Hypothalamus (tissue), 51 donors: ENCODE measurements at places on chromosomes 6 and 20.

GRCh38 chr6:128886706-128887105 lies 3.8 kb downstream of the LAMA2 start:
- DNase-seq, result no peak

DNA sequence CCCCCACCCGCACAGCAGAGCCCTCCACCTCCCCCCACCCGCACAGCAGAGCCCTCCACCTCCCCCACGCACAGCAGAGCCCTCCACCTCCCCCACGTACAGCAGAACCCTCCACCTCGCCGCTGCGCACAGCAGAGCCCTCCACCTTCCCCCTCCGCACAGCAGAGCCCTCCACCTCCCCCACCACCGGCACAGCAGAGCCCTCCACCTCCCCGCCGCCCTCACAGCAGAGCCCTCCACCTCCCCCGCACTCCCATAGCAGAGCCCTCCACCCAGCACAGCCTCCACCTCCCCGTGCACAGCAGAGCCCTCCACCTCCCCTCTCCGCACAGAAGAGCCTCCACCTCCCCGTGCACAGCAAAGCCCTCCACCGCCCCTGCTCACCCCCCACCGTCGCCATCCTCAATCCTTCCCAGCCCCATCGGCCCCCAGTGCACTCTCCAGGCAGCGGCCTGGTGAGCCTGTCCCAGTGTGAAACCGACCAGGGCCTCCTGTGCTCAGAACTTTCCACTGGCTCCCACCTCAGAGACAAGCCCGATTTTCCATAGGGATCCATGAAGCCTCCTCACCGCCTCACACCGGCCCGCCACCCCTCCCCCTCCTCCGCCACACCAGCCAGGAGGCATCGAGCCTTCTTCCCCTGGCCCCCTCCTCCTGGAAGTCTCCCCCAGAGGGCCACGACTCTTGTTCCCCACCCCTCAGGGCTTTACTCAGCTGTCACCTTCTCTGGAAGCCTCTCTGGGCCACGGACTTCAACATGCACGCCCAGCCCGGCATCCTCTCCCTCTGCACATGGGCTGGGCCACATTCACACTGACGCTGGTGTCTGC lies 347.1 kb downstream of the ZFAND3 start:
- DNase-seq, result no peak

- no peak for DNase-seq
Observed at GRCh38 chr6:122347280-122347679, 52.2 kb upstream of the HSF2 start.

DNA sequence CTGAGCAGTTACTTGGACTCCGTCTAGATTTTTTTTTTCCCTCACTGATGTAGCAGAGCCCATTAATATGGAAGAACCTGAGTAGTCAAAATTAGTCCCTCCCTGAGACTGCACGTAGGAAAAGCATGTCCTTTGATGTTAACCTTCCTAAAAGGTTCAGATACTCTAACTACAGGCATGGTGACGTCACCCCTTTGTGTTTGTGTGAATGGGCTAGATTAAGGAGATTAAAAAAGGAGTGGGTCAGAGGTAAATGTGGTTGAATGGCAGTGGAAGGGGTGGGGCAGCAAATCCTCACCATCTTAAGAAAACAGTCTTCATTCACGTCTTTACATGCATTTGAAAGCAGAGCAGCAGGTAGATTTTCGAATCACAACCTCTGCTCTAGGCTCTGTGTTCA lies 521.1 kb downstream of the TFAP2B start:
- DNase-seq, result no peak

DNA sequence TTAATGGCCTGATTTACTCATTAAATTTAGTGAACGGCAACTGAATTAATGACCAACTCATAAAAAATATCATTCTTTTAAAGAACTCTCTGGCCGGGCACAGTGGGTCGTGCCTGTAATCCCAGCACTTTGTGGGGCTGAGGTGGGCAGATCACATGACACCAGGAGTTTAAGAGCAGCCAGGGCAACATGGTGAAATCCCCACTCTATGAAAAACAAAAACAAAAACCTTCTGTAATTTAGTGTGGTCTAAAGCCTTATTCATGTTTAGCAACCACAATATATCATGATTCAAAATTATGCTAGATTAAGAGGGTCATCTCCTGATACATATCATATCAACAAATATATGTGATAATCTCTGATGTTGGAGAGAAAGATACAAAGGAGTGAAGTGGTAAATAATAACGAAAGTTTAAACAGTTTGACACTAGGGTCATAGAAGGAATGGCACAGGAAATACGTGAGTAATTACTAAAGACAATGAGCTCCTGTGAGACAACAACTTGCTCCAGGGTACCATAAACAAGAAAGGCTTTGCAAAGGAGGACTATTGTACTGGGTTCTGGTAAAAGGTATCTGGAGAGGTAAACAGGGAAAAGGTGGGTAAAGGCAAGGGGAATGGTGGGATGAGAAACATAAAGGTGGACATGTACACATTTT lies 5.7 kb downstream of the ELOVL4 start:
- DNase-seq, result no peak

DNA sequence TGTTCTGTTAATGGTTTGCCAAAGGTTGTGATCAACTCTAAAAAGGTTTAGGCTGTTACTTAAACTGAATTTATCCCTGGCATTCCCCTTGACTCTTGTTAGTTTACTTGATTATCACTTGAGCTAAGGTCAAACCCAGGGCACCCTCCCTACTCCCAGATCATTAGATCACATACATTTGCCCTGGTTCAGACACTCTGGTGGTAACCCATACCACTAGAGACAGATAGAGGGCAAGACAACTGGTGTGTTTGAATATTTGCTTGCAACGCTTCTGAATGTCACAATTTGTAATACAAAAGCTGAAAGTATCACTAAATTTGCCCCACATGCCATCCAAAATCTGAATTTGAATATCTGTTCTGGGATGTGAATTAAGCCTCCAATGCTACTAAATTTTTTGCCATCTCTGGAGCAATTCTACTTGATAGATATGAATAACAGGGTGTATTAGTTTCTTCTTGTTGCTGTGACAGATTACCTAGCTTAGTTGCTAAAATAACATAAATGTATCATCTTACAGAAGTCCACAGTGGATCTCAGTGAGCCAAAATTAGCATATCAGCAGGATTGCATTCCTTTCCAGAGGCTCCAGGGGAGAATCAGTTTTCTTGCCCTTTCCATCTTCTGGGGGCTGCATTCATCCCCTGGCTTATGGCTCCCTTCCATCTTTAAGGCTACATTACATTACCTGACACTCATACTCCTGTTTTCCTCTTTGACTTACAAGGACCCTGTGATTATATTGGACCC lies 45.4 kb downstream of the FIG4 start:
- DNase-seq, result no peak

GRCh38 chr20:32285621-32286371 lies 8.3 kb downstream of the KIF3B start:
- DNase-seq, result no peak

DNA sequence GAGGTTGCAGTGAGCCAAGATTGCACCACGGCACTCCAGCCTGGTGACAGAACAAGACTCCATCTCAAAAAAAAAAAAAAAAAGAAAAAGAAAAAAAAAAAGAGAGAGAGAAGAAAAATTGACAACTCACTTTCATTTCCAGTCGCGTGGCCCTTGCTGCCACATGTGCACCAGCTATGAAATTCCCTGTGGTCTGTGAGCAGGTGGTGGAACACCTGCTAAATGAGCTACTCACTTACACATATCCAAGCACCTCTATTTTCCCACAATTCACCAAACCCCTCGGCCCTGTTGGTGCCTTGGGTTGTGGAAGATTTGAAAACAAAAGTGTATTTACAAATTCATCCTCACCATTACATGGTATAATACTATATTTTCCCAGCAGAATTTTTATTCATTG lies 105.2 kb upstream of the ASF1A start:
- DNase-seq, result no peak

GRCh38 chr6:21780679-21781078 lies 187.1 kb downstream of the SOX4 start:
- DNase-seq, result no peak

- DNase-seq, result no peak
Observed at GRCh38 chr20:2754424-2754823, 46.0 kb downstream of the CPXM1 start.

GRCh38 chr20:63162206-63162795 lies 53.6 kb downstream of the YTHDF1 start:
- no peak for DNase-seq

DNA sequence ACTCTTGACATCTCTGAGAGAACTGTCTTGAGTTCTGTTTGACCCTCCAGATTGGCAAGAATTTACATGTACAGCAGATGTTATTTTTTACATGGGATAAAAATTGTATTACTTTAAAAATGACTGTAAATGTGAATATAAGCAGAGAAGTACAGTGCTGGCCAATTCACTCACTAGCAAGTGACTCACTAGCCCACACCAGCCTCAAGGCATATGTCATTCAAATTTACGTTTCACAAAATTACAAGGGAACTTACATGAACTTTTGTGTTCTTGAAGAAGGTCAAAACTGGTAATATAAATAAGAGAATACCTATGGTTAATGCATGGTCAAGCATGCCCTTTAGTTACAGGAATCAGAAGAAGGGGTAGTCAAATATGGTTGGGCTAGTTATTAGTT lies 54.0 kb upstream of the HMGCLL1 start:
- no peak for DNase-seq

DNA sequence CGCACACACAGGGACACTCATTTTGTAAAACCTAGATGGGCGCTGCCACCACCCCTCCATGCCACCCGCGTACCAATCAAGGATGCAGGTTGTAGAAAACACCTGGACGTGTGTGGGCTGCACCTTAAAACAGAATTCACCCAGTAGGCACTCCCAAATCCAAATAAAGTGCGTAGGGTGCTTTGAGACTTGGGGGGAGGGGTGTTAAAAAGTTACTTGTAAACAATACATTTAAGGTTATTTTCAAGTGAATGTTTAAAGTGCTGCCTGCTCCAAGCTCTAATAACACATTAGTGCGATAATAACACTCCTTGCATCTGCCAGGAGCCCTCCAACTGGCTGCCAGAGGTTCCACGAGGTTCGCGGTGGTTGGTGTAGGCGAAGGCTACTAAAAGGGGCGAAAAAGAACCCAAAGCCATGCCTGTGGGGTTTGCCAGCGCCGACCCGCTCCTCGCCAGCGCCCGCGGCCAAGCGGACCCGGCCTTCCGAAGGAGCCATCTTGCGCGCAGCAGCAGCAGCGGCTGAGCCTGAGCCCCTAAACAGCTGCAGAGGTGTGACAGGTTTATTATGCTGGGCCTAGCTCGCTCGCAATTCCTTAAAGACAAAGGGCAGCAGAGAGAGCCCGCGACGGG lies 11.5 kb downstream of the FOXC1 start:
- DNase-seq, result no peak

- no peak for DNase-seq
Observed at GRCh38 chr6:167565388-167565787, 240.5 kb downstream of the TTLL2 start.

DNA sequence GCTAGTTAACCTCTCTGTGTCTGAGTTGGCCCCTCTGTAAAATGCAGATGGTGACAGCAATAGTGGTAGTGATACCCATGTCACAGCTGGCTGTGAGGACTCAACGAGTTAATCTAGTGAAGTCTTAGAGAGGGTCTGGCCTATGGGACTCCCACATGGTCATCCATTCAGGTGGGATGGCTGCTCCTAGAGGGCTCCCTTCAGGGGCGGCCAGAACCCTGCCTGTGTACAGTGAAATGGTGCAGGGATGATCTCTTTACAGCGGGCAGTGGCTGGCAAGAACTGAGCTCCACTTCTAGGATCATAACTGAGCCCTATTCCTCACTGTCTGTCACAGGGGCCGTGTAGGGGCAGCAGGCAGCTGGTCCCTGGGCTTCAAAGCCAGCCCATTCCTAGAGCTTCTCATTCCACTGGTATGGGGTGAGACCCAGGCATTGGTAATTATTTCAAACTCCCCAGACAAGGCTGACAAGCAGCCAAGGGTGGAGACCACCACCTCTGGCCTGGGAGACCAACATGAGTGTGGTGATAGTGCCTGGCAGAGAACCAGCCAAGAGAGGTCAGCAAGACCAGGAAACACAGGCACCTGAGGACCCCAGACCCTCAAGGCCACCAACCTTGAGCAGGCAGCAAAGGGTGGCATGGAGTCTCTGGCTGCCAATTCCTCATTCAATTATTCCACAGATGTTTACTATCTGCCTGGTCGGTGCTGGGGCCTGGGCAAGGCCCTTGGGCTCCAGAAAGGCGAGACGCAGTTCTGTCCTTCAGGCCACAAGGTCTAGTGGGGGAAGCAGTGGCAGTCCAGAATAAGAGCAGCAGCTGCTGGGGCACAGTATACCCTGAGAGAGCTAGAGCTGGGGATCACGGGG lies 103.4 kb downstream of the MRPL14 start:
- no peak for DNase-seq

- DNase-seq, result no peak
Observed at GRCh38 chr20:48578397-48579098, 249.3 kb downstream of the PREX1 start.

DNA sequence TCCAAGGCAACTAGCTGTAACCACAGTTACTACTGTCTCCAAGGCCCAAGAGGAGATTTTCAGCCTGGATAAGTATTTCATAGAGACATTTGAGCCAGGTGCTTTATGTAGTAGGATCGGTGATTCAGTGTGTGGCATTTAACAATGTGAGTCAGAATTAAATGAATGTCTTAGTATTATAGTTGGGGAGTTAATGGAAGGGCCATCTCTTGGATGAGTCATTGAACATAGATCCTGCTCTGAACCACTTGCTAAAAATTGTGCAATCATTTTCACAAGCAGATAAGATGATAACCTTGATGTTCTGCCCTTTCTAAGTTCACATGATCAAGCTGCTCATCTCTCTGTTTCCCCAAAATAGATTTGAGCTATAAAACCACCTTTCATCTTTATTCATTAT lies 668.9 kb upstream of the CITED2 start:
- no peak for DNase-seq

DNA sequence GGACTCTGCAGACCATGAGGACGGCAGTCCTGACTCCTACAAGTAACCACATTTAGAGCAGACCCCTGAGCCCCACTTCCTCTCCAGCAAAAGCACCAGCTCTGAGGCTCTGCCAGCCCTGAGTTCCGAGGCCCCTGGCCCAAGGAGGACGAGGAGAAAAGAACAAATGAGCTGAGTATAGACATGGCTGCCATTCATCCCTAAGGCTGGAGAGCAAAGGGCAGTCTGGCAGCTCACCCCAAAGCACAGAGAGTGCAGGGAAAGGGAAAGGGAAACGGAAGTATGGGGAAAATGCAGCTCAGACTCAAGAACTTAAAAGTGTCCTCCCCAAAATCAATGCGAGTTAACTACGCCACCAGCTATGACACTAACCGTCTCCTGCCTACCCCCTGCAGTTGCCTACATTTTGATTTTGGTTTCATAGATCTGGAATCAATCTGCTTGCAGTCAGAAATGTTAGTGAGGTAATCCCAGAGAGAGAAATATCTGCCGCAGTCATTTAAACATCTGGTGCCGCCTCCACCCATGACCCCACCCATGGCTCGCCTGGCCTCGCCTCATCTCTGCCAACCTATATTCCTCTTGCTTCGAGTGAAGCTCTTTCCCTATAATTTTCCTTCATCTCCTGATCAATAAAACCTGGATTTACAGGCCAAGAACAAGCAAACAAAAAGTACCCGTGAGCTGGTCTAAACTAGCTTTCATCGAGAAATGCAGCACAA lies 49.6 kb upstream of the AFDN start:
- DNase-seq, result no peak

DNA sequence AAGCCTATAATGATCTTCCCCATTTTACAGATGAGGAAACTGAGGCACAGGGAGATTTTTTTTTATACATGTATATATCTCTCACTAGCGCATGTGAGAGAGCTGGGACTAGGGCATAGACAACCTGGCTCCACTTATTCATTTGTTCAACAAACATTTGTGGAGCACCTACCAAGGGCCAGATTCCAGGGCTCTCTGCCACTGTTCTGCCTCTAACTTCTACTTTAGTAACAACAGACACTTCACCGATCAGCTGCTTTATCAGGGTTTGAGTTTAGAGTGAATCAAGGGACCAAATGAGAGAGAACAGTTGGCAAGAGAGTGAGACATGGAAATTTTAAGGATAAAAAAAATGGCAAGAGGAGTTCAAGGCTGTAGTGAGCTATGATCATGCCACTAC lies 7.4 kb downstream of the ADAT2 start:
- DNase-seq, result no peak
